ENCODE measurements at places on chromosomes 2 and 18.
A peak's percentile ranks its signal among the peaks of the same experiment; 100 is the strongest.

DNA sequence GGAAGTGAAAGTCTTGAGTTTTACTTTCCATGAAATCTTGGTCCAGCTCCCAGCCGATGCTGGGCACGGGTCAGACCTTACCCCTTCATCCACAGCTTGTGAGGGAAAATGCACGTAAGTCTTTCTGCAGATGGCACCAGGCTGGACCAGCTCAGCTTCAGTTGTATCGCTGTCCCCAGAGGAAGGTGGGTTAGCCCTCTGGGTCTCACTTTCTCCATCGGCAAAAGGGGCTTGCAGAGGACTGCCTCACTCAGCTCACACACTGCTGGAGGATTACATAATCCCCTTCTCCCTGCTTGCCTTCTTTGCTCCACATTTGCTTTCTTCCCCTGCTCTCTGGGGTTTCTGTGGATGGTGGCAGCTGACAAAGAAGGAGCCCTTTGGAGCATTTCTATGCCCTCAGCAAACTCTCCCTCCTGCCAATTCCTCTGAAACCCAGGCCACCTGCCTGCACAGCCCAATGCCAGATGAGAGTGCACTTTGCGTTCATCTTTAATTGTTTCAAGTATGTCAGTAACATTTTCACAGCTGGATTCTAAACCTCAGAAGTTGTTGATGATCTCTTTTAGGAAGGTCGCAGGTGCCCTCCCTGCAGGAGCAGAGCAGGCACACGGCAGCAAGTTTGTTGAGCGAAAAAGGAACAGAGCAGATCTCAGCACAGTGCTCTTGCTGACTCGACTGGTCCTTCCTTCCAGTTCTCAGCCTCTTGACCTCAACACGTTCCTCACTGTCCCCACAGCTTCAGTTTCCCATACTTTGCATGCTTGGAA, 155.6 kb upstream of the GLI2 start:
- DNase-seq, result no peak

- DNase-seq, result no peak
These were observed 143.4 kb downstream of the UBE2E3 start for GRCh38 chr2:181123798-181124231.

GRCh38 chr2:164746713-164747112, 94.9 kb downstream of the COBLL1 start:
- no peak for DNase-seq

DNA sequence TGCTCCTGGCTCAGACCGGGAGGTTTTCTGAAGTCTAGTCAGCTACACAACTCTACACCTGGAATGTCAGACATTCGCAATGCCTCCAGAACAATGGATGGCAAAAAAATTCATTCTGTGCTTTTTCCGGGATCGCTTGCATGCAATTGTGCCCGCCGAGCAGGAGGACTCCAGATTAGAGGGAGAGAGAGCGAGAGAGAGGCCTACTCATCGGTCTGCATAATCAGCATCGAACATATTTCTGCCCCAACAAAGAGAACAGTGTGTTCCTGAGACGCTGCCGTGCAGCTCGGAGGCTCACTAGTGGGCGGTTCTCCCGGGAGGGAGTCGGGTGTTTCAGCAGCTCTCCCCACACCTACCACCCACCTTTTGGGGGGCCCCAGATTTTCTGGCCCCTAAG, 117.1 kb downstream of the KLHL29 start:
- DNase-seq, result no peak

DNA sequence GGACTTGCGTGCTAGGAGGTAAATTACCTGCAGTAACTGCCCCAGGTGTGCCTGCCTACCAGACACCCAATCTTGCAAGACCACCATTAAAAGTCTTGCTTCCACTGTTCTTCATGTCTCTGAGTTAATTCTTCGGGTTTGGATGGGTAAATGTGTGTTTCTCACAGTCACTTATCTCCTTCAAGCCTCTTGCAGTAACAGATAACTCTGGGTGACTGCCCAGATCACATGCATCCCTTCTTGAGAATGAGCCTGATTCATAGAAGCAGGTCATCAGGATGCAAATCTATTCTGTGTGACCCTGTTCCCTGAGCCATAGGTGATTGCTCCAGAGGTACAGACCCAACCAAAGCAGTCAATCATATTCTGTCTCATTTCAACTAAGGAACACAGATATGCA, 194.6 kb downstream of the METTL4 start:
- no peak for DNase-seq

- no peak for DNase-seq
These were observed 236.3 kb upstream of the ID2 start for GRCh38 chr2:8445580-8445979.

- DNase-seq, result no peak
These were observed 314.8 kb downstream of the MBD2 start for GRCh38 chr18:53909668-53910067.

DNA sequence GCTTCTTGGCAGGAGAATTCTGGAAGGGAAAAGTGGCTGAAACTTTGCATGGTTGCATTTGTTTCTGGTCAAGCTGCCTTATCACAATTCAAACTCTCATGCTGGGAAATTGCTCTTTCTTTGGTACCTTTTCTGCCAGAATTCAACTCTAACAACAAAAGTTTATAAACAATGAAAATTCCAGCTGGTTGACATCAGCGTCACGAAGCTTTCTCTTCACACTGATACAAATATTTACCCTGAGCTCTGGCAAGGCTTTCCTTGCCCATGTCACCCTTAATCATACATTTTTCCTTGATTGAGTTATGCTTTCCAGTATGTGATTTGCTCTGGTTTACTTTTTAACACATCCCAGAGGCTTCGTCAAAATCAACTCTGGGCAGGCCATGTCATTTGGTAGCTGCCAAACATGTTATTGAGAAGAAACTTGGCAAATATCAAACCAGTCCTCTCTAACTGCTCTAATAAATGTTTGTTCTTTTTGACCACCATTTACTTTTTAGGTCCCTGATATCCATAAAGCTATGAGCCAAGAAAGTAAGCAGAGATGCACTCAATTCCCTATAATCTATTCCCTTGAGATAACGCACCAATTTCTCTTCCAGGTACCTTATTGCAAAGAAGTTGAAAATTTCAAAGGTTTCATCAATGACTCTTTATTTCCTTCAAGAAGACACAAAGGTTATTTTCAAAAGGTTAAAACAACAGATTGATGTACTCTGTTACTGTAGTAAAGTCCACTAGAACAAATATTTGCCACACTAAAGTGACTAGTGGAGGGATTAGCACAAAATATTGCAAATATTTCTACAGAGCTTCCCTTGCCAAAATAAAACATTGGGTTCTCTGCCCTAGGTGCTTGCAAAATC, 1241.1 kb upstream of the ZEB2 start:
- no peak for DNase-seq

- no peak for DNase-seq
These were observed 41.0 kb downstream of the TRABD2A start for GRCh38 chr2:84839851-84840250.

DNA sequence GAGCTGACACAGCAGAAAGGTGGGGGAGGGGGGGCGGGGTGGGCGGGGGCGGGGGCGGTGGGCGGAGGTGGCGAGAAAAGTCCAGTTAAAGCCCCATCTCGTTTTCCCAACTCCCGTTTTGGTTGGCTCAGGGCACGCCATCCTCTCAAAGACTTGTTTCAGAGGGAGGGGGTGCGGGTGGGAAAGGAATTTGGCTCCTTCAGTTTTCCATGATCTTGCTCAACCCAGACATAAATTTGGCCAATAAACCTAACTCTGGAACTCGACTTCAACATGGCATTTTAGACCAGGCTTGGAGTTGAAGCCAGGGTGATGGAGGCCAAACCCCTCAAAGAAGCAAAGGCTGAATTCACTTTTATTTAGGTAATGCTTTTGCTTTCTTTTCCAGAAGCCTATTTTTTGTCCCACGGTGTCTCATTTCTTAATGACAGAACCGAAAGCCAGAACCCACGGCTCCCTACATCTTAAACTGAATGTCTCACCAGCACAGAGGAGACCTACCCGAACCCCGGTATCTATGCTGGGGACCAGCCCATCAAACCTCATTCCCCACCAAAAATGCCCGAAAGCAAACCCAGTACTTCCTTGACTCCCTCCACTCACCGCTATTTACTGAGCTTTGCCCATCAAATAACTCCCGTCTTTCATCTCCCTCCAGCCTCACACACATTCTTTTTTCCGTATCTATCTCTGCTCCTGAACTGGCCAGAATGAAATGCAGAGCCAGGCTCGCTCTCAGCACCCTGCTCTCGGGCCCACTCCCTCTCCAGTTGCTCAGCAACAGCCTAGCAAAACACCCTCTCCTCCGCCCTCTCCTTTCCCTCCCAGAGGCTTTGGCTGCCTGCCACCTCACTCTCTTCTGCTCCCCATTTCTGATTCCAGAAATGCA, 4.3 kb downstream of the IGFBP5 start:
- peak; percentile 96 for DNase-seq

GRCh38 chr2:180829836-180830235, 150.6 kb upstream of the UBE2E3 start:
- DNase-seq, result no peak

DNA sequence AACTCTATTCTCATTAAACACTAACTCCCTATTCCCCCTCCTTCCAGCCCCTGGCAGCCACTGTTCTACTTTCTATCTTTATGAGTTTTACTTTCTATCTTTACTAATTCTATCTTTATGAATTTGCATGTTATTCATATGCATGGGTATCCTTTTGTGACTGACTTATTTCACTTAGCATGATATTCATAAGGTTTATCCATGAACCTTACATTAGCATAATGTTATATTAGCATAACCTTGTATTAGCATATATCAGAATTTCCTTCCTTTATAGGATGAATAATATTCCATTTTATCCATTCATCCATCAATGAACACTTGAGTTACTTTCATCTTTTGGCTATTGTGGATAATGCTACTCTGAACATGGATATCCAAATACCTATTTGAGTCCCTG, 41.8 kb downstream of the MSTN start:
- no peak for DNase-seq

GRCh38 chr2:68466361-68466777, 725 bp downstream of the FBXO48 start:
- DNase-seq, result no peak

DNA sequence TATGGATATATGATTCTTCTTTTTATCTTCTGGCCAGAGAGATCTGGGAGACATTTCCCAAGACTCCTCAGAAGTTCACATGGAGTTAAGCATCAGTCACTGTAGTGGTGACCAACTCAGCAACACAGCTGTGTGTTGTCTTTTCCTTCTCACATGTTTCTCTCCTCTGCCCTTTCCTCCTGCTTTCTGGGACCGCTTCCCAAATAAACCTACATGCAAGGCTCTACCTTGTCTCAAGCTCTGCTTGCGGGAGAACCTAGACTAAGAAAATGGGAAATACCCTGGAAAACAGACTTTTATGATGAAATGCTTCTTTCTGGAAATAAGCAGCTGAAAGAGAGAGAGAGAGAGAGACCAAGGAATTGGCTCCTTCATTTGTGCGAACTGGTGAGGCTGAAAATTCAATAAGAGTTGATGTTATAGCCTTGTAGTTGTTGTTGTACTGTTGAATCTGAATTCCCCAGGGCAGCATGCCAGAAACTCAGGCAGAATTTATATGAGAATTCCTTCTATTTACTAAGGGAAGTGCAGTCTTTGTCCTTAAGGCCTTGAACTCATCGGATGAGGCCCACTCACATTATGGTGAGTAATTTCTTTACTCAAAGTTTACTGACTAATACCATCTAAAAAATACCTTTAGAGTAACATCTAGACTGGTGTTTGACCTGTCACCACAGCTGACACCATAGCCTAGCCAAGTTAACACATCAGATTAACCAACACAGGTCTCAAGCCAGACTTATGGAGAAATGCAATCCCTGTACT, 22.7 kb upstream of the DSC1 start:
- DNase-seq, result no peak

DNA sequence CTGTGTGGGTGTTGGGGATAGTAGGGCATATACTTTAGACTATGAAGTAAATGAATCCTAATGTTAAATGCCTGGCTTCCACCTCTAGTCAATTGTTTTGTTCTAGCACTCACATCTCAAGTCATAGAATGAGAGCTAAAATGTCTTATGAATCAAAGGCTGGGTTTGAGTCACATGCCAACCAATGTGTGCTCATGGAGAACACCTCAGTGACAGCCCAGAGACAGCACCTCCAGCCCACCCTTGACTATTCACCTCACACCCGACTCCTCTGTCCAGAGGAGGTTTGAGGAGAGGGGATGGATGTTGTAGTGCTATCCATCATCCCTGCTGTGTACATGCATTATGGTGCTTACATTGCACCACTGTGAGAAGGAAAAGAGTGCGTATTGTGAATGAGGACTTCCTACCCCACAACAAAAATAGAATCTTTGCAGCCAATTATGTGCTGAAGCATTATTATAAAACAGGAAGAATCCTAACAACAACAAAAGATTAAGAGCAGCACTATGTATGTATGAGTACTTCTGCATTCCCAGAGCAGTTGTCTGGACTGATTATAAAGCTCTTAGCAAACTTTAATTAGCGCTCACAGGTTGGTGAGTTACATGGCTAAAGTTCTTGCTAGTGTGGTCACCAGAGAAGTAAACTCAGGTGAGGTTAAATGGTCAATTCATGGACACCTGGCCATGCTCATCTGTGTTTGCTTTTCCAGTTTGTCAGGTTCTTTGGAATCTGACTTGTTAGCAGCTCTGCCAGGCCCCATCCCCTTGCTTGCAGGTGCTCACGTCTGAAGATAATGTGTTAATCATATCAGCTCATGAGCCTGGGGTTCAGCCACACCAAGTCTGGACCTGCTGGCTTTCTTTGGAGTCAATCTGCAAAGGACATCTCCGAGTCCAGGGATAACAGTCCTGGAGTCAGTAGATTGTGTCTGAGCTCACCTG, 55.3 kb upstream of the NABP1 start:
- DNase-seq, result no peak

DNA sequence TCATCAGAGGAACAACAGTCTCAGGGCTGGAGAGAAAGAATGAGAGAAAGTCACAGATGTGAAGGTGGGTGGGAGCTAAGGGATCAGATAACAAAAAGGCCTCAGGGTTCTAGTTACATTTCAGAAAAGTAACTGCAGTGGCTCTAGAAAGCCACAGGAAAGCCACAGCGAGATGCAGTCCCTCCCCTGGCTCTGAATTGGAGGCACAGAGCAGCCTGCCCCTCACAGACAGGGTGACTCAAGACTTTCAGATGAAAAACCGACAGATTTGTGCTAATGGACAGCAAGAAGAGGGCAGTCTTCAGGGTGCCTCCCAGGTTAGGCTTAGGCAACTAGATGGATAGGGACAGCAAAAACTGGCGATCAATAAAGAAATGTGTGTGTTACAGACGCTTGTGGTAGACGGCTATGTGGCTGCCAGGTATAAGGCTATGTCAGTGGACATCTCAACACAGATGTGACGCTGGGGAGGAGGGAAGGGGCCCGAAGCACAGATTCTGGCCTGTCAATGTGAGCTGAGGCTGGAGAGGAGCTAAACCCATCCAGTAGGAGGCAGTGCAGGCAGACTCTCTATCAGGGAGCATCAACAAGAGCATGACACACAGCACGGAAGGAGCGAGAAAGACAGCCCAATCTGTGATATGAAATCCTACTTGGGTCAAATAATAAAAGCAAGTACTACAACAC, 26.2 kb downstream of the UNC50 start:
- no peak for DNase-seq

- no peak for DNase-seq
These were observed 27.1 kb downstream of the STARD7 start for GRCh38 chr2:96181529-96181928.
